ENCODE measurements at places on chromosomes 16 and 17.
A peak's percentile ranks its signal among the peaks of the same experiment; 100 is the strongest.

- DNase-seq, result no peak
These were observed at the start of gene ZFHX3 for GRCh38 chr16:73047536-73048291. TSS of gene ZFHX3 (minus strand) at chr16:73048128. CDS start at chr16:72960145, 87,983 bp downstream.

GRCh38 chr17:57535249-57535966 lies 209.7 kb downstream of the CCDC182 start:
- DNase-seq, result no peak

- peak; percentile 50 for DNase-seq
These were observed 13.2 kb downstream of the SLC7A5 start for GRCh38 chr16:87855852-87856715.

DNA sequence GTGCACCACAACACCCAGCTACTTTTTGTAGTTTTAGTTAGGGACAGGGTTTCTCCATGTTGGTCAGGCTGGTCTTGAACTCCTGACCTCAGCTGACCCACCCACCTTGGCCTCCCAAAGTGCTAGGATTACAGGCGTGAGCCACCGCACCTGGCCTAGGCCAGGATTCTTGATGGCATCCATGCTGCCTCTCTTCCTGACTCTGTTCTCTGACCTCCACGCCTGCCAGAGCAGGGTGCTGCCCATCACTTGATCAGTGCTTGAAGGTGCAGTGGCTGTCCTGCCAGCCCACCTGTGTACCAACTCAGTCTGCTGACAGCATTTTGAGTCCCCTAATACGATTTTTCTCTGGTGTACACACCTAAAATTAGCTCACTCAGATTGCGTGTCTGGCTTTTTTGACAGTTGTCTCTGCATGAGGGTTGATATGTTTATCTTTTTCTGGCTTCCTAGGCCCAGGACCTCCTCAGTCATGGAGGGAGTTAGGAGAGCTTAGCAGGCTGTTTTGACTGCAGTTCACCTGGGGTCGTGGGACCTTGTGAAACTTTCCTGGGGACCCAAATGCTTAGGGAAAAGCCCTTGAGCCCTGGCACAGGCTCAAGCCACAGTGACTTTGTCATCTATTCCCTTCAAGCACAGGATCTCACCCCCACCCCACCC lies 5.9 kb downstream of the HAS3 start:
- no peak for DNase-seq

DNA sequence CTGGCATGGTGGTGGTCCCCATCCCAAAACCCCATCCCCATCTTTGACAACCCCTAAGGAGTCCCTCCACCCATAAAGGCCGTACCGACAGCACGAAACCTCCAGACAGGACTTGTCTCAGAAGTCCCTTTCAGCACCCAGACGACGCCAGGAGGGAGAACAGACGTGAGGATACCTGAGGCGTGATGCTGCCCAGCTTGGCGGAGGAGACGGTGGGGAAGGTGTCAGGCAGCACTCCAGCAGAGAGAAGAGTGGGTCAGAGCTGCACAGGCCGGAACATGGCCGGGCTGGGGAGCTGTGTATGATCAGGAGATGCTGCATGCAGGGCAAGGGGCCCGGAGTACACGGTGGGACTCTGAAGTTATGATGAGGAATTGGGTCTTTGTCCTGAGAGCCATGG lies 244.2 kb downstream of the GSG1L start:
- DNase-seq, result no peak

GRCh38 chr17:62802561-62803205 lies 5.4 kb downstream of the MARCHF10 start:
- no peak for DNase-seq

DNA sequence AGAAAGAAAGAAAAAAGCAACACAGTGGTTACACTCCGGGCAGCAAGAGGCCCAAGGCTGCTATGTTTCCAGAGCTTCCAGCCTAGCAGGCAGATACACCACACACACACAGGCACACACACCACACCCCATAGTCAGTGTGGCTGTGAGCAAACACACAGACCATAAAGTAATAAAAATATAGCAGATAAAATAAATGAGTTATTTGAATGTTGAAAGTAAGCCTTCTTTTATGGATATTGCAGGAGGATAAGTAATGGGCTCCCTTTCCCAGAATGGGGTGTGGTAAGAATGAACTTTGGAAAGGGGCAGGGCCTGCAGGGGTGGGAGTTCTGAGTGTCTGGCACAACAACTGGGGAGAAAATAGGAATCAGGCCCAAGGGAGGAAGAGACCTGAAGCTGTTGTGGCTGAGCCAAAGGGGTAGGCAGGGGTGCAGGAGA lies 4.8 kb upstream of the CDK5RAP3 start:
- DNase-seq, result no peak

- no peak for DNase-seq
These were observed 266.9 kb upstream of the DYNLRB2 start for GRCh38 chr16:80273635-80274538.

- no peak for DNase-seq
These were observed 20.8 kb downstream of the ATP6V0D1 start for GRCh38 chr16:67460168-67460567.

DNA sequence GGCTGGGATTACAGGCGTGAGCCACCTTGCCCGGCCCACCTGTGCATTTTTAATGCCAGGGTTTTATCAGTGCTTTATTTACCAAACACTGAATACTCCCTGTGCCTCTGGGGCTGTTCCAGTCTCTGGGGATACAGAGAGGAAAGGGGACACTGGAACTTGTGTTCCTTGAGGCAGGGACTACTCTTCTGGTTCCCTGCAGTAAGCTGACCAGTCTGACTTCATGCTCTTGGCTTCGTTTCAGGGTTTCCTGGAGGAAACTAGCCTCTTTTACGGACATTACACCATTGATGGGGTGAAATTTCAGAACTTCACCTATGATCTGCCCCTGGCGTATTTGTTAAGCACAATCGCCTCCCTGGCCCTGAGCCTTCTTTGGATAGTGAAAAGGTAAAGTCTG lies 37.4 kb upstream of the COQ7 start:
- DNase-seq, result no peak

GRCh38 chr16:20519231-20519630 lies 56.9 kb downstream of the ACSM2B start:
- no peak for DNase-seq
